ENCODE measurements at places on chromosomes 7 and 10. TPM values are rescaled to one million over a fixed set of nuclear protein-coding genes. Genes with fewer than 3 reads are reported as not detected.

DNA sequence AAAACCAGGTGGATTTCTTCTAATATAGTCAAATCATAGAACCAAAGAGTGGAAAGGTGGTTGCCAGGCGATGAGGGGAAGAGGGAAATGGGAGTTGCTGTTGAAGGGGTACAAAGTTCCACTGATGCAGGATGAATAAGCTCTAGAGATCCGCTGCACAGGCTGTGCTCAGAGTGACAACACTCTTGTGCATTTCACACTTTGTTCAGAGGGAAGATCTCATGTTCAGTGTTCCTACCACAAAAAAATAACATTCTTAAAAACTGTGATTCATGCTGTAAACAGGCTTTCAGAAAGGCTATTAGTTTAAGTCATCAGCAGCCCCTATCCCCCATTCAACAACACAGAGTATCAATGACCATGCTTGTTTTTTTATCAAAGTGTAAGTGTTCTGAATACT is 213.8 kb downstream of the COBL start:
- H3K27ac ChIP-seq, result no peak overlapping the region
- no peaks in the 10 kb centered on the region for H3K4me1 ChIP-seq
- no peak for DNase-seq
- no peak overlapping the region for H3K4me3 ChIP-seq
- H3K27me3 ChIP-seq, result no peaks in the 10 kb centered on the region

DNA sequence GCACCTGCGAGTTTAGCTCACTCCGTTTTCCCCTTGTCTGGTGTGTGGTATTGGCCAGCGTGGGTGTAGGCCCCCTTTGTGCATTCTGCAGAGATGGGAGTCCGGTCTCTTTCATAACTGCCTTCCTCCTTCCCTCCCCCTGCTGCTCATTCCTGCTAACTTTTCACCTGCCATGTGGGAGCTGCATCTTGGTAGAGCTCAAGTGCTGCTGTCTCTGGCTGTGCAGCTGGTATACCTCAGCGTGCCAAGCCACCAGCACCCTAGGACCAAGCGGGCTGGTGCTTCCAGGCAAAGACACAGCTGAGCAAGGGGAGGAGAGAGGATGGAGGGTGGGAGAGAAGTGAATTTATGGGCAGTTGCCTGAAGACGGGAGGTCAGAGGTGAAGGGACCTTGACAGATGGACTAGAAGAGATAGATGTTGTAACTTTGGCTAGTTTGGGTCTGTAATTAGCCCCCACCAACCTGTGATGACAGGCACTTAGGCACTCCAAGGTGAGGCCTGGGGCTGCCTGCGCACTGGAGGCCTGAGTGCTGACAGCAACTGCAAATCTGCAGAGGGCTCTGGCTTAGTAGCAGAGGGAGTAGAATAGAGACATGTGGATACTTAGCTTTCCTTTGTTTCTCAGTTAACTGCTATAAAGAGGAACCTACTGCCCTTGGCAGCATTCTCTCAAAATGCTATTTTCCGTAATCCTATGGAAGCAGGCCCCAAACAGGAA is 148.8 kb upstream of the AGK start:
- no peak for DNase-seq
- H3K36me3 ChIP-seq, result no peaks in the 10 kb centered on the region
- H3K27ac ChIP-seq, result no peak overlapping the region
- H3K27me3 ChIP-seq, result no peaks in the 10 kb centered on the region
- no peaks in the 10 kb centered on the region for H3K4me1 ChIP-seq
- H3K4me3 ChIP-seq, result no peak overlapping the region

- no peak overlapping the region for H3K4me3 ChIP-seq
- DNase-seq, result no peak
- no peaks in the 10 kb centered on the region for H3K36me3 ChIP-seq
- H3K27ac ChIP-seq, result no peak overlapping the region
- no peaks in the 10 kb centered on the region for H3K27me3 ChIP-seq
Observed at GRCh38 chr7:138429577-138430250, 30.3 kb upstream of the TRIM24 start.

DNA sequence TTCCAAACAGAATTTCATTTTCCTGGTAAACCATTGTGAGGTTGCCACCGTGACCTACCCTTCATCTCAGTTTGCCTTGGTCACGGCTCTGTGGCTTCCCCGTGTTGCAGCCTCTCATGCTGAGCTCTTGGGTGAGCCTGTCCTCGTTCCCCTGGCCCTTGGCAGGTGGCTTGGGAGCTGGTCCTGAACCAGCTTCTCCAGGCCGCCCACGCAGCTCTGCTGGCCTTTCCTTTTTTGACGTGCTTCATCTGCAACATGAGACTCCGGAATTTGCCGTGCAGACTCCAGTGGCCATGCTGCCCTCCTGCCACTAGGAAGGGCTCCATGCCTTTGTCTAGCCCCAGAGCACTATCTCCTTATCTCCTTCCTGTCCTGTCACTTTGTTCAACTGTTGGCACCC is 93.0 kb upstream of the NPS start:
- no peak for DNase-seq
- H3K4me1 ChIP-seq, result no peaks in the 10 kb centered on the region
- no peak overlapping the region for H3K27ac ChIP-seq
- no peak overlapping the region for H3K4me3 ChIP-seq

- H3K27me3 ChIP-seq, result no peaks in the 10 kb centered on the region
- no peak for DNase-seq
- no peaks in the 10 kb centered on the region for H3K4me1 ChIP-seq
- no peak overlapping the region for H3K27ac ChIP-seq
Observed at GRCh38 chr7:26698806-26699205, 165.6 kb downstream of the SKAP2 start.

DNA sequence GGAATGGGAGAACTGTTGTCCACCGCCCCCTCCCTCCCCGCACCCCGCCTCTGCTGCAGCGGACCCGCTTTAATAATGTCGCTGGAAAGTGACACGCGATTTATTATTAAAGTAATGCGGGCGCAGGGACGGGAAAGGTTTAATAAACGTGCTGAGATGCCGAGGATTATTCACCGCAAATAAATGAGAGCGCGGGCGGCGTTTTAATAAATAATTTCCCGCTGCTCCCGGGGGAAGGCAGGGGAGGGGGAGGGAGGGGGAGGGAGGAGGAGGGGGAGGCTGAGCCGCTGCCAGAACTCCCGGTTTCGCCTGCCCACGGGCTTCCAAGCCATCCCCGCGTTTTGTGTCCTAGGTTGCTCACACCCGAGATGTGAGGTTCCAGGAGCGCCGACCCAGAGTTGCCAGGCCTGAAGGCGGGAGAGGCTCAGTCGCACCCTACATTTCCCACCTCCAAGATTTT is 5.1 kb downstream of the KAZALD1 start:
- peak overlapping the region; percentile 41 for H3K4me3 ChIP-seq
- H3K36me3 ChIP-seq, result no peaks in the 10 kb centered on the region
- H3K27ac ChIP-seq, result no peak overlapping the region

- H3K27ac ChIP-seq, result no peak overlapping the region
- H3K4me3 ChIP-seq, result no peak overlapping the region
Observed at GRCh38 chr7:116792813-116793212, 69.6 kb upstream of the CAPZA2 start.

GIMAP4 gene
- 9.1 TPM for total RNA-seq

LLCFC1 gene
- not detected for total RNA-seq

HABP2 gene
- total RNA-seq, result 0.13 TPM

Measured in ovary (tissue), 10 donors.